ENCODE measurements at places on chromosomes 1 and 21.
A peak's percentile ranks its signal among the peaks of the same experiment; 100 is the strongest.

DNA sequence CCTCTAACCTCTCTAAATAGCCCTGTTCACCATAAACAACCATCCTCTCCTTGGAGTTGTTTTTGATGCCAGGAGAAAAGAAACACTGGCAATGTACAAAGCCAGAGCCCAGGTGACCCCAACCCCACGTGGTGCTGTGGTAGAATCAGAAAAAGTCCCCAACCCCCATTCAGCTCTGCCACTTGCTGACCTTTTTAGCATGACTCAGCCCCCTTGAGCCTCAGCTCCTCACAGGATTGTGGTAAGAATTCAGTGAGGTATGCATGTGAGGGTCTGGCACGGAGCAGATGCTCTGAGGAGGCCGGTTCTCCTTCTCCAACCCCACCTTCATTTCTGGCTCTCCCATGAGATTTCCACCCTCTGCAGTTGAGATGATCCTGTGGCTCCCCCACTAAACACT lies 11.1 kb upstream of the CHI3L1 start:
- H3K27me3 ChIP-seq: no peaks in the 10 kb centered on the region
- H3K4me1 ChIP-seq: no peaks in the 10 kb centered on the region
- H3K4me3 ChIP-seq: no peak overlapping the region
- H3K36me3 ChIP-seq: no peaks in the 10 kb centered on the region

DNA sequence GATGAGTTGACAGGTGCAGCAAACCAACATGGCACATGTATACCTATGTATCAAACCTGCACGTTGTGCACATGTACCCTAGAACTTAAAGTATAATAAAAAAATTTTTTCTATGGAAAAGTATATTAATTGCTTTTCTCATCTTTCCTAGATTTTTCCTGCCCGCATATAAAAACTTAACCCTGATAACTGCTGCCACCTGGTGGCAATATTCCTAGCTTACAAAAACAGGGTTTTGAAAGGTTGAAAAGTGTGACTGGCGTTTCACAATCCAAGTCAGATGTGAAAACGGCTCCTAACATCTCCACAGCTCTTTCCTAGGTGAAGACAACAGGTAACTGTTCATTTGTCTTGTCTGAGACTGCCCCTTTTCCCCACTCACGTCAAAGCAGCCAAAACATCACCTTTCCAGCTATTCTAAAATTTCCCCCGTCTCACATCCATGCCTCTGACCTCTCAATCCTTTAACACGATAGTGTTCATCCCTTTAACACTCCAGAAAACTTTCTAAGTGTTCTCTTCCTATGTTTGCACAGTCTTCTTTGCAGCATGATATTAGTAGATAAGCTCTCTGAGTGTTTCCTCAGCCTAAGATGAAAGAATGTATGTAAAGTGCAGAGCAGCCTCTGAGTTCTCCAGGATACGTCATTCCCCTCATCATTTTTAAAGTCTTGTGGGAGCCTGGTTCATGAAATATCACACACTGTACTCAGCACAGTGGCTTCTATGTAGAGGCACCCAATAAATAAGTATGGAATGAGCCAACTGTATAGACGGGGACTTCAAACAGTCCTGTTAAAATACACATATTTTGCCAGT lies 27.5 kb downstream of the OVGP1 start:
- no peak overlapping the region for H3K27ac ChIP-seq
- H3K4me1 ChIP-seq: no peaks in the 10 kb centered on the region
- no peaks in the 10 kb centered on the region for H3K36me3 ChIP-seq
- no peaks in the 10 kb centered on the region for H3K27me3 ChIP-seq
- DNase-seq: no peak
- no peak overlapping the region for H3K4me3 ChIP-seq

DNA sequence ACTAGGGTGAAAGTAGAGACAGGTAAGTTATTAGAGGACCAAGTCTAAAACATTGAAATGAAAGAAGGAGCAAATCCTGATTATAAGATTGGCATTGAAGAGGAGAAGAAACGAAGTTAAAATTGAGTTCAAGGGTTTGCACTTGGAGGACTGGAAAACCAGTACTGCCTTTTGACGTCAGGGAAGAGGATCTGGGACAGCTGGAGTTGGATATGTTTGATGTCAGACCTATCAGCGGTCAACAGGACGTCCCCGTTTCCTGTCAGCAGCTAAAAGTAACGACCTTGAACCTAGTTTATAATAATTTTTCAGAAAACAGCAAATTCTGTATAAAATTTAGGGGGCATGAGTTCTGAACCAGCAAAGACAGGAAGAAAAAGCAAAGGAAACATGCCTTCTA lies 1.2 kb upstream of the NID1 start:
- DNase-seq: no peak
- H3K36me3 ChIP-seq: no peaks in the 10 kb centered on the region
- H3K4me1 ChIP-seq: peaks cover 2% of the 10 kb centered on the region

GRCh38 chr1:88175631-88176226 lies 508.3 kb upstream of the PKN2 start:
- no peak overlapping the region for H3K27ac ChIP-seq
- no peak overlapping the region for H3K4me3 ChIP-seq
- no peaks in the 10 kb centered on the region for H3K4me1 ChIP-seq

GRCh38 chr1:205775717-205776056 lies 405 bp upstream of the RAB29 start:
- H3K4me1 ChIP-seq: peaks cover 7% of the 10 kb centered on the region
- no peak for DNase-seq
- peak overlapping the region; percentile 48 for H3K27ac ChIP-seq
- H3K27me3 ChIP-seq: no peaks in the 10 kb centered on the region

- no peak overlapping the region for H3K4me3 ChIP-seq
- no peaks in the 10 kb centered on the region for H3K4me1 ChIP-seq
- no peak for DNase-seq
- H3K27ac ChIP-seq: no peak overlapping the region
- H3K27me3 ChIP-seq: no peaks in the 10 kb centered on the region
Measured at GRCh38 chr1:98559291-98559690, 102.2 kb upstream of the SNX7 start.

- no peaks in the 10 kb centered on the region for H3K36me3 ChIP-seq
- H3K4me1 ChIP-seq: peaks cover 12% of the 10 kb centered on the region
- no peak for DNase-seq
- H3K4me3 ChIP-seq: no peak overlapping the region
- H3K27ac ChIP-seq: no peak overlapping the region
Measured at GRCh38 chr1:226943927-226944326, 3.8 kb downstream of the COQ8A start.

DNA sequence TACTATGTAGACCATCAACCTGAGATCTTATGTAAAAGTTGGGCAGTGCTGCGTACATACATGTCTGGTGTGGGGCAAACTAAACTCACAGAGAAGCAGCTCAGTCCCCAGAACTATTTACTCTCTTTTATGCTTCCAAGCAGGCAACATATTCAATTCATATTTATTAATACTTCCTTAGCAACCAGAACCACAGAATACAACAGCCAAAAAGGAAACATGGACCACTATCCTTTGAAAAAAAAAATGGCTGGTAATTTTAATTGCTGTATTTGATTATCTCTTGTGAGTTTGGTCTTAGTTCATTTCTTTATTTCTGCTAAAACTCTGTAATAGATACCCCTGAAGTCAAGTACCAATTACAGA lies 1.5 kb upstream of the PPP1R15B start:
- H3K4me3 ChIP-seq: no peak overlapping the region
- H3K4me1 ChIP-seq: peaks cover 16% of the 10 kb centered on the region
- no peak for DNase-seq
- peaks cover 9% of the 10 kb centered on the region for H3K36me3 ChIP-seq
- no peaks in the 10 kb centered on the region for H3K27me3 ChIP-seq

- peaks cover 1% of the 10 kb centered on the region for H3K4me1 ChIP-seq
- H3K27me3 ChIP-seq: no peaks in the 10 kb centered on the region
- no peak overlapping the region for H3K27ac ChIP-seq
- no peaks in the 10 kb centered on the region for H3K36me3 ChIP-seq
Measured at GRCh38 chr1:84758968-84759491, 68.8 kb upstream of the SSX2IP start.

DNA sequence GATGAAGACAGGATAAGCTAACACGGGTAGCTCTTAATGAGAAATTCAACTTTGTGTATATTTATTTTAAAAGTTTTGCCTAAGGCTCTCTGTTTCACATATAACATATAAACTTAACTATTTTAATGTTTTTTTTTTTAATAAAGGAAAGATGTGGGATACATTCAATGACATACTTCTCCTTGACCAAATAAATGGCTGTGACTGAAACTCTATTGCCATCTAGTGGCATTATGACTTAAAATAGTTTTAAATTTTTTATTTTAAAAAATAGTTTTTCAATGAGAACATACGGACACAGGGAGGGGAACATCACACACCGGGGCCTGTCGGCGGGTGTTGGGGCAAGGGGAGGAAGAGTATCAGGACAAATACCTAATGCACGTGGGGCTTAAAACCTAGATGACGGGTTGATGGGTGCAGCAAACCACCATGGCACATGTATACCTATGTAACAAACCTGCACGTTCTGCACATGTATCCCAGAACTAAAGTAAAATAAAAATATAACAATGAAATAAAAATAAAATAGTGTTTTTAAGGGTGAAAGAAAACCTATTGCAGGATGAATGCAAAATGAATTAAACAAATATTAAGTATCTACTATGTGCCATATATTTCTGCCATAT lies 83.4 kb downstream of the LYST start:
- peaks cover 3% of the 10 kb centered on the region for H3K36me3 ChIP-seq
- DNase-seq: no peak
- H3K27me3 ChIP-seq: no peaks in the 10 kb centered on the region
- no peak overlapping the region for H3K27ac ChIP-seq

GRCh38 chr1:166390366-166391033 lies 223.7 kb upstream of the FAM78B start:
- H3K27me3 ChIP-seq: no peaks in the 10 kb centered on the region
- no peaks in the 10 kb centered on the region for H3K36me3 ChIP-seq
- H3K27ac ChIP-seq: no peak overlapping the region
- no peak for DNase-seq
- H3K4me1 ChIP-seq: no peaks in the 10 kb centered on the region
- no peak overlapping the region for H3K4me3 ChIP-seq

DNA sequence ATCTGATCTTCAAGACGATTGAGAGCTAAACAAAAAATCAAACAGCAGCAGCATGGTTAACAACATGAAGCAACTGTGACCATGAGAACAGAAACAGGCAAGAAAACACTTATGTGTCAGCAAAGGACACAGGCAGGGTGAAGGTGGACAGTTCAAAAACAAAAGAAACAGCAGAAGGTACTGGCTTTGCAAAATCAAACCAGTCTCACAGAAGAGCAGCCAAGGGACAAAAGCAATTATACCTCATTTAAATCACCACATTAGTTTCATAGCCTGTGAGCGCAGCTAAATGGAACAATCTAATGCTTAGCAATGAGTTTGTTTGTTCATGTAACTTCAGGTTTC lies 59.1 kb downstream of the CAPN2 start:
- no peak for DNase-seq
- no peaks in the 10 kb centered on the region for H3K27me3 ChIP-seq
- H3K36me3 ChIP-seq: peaks cover 31% of the 10 kb centered on the region
- H3K4me3 ChIP-seq: no peak overlapping the region
- H3K27ac ChIP-seq: peak overlapping the region; percentile 81

DNA sequence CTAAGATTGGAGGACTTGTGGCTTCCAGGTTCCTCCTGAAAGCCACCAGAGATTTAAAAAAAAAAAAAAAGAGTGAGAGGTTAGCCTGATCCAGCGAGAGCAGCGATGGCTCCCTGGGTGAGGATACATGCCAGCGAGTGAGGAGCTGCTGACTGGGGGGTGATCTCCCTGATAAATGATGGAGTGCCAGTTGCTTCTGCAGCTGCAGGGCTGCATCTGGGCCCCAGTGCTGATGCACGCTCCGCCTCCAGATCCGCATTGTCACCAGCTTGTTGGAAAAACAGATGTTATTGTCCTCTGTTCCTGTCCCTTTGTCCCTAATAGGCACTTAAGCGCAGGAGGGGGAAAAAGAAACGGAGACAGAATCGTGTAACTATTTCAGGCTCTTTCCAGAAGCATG lies 28.6 kb downstream of the UBIAD1 start:
- H3K4me1 ChIP-seq: no peaks in the 10 kb centered on the region
- no peaks in the 10 kb centered on the region for H3K36me3 ChIP-seq
- DNase-seq: no peak
- H3K27ac ChIP-seq: no peak overlapping the region
- H3K27me3 ChIP-seq: no peaks in the 10 kb centered on the region

DNA sequence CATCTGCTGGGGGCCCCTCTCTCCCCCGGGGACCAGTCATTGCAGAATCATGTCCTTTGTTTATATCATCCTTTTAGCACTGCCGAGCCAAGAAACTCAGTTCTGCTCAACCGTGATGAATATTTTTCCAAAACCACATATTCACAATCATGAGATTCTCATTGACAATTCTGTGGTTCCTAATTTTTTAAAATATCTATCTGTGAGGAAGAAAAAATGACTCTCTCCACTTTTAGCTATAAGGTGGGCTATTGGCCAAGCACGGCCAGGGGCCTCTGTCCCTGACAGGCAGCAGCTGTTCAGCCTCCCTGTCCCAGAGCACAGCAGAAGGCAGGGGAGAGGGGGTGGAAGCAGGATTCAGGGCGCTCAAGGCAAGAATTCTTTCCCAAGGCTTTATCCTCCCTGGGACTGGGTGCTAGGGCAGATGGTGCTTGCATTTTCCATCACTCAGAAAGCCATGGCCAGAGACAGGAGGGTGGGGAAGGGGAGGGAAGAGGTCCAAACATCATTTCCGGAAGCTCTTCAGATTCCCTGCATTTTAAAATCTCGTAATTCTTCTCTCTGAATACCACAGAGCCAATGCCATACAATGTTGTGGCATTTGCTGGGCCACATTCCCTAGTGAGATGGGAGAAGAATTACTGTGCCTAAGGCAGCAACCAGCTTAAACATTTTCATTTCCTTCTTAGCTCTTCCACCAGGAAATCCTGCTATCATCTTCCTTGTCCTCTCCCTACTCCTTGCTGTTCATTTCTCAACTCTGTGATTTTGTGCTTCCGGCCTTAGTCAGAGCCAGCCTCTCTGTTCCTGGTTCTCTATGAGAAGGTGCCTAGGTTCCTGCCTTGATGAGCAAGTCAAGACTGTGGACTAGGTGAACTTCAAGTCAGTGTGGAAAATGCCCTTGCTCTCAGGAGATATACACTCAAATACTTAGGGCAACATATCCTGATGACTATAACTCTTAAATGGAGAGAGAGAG lies 60.3 kb downstream of the KCNJ6 start:
- no peaks in the 10 kb centered on the region for H3K36me3 ChIP-seq
- no peak for DNase-seq
- H3K4me3 ChIP-seq: no peak overlapping the region
- no peaks in the 10 kb centered on the region for H3K4me1 ChIP-seq
- H3K27ac ChIP-seq: no peak overlapping the region
- H3K27me3 ChIP-seq: no peaks in the 10 kb centered on the region

DNA sequence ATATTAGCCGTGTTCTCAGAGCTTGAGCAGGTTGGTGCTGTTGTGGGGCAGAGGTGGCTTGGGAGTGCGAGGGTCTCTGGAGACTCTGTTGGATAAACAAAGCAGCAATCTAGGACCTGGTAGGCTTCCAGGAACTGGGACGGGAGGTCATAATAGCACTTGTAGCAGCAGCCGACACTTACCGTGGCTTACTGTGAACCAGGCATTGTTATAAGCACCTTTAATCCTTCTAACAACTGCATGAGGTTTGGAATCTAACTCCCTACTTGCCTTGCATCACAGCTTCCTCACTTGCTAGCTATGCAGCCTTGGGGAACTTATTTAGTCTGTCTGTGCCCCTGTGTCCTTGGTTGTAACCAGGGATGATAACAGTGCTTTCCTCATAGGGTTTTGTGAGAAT lies 94.9 kb downstream of the NAV1 start:
- H3K27ac ChIP-seq: no peak overlapping the region
- H3K4me3 ChIP-seq: no peak overlapping the region
- DNase-seq: no peak
- no peaks in the 10 kb centered on the region for H3K36me3 ChIP-seq
- peaks cover 9% of the 10 kb centered on the region for H3K27me3 ChIP-seq

All from keratinocyte (primary cell).